ENCODE measurements at places on chromosomes 7 and 10.

- DNase-seq = no peak
Measured at GRCh38 chr10:129895811-129896135, 68.3 kb downstream of the EBF3 start.

GRCh38 chr10:69262292-69262751 is 16.0 kb upstream of the HK1 start:
- no peak for DNase-seq

- DNase-seq = no peak
Measured at GRCh38 chr10:28355376-28355775, 52.5 kb upstream of the MPP7 start.

GRCh38 chr10:70293169-70293843 is 9.5 kb upstream of the NPFFR1 start:
- no peak for DNase-seq

GRCh38 chr10:93098816-93099215 is 25.1 kb downstream of the CYP26A1 start:
- DNase-seq = no peak

DNA sequence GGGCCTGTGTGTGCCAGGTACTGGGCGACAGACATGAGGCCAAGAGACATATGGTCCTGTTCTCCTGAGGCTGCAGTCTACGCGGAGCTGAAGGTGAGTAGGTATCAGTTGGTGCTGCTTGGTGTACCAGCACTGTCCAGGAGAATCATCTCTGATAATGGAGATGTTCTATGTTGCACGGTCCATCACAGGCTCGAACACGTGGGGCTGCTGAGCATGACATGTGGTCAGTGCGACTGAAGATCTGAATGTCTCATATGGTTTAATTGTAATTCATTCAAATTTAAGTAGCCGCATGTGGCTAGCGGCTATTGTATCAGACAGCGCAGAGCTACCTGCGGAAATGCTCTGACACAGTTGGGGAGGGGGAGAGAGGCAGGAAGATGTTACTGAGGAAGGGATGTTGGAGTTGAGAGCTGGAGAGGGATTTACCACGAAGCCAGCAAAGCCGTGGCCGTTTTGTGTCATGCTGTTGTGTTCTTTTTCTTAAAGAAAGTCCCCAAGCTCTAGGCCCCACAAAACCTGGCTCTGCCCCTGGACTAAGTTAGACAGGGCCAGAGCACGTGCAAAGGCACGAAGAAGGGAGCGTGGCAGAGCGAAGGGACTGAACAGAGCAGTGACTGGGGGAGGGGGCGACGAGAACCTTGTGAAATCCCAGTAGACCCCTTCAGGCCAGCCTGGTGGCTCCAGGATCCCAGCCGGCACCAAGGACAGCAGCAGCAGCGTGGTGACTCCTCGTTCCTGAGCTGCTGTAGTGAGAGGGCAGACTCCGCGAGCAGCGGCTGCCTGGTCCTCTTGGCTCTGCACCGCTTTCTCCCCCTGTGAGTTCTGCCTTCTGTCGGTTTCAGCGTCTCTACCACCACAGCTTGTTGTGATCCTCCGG is 20.0 kb downstream of the SMKR1 start:
- DNase-seq = no peak

DNA sequence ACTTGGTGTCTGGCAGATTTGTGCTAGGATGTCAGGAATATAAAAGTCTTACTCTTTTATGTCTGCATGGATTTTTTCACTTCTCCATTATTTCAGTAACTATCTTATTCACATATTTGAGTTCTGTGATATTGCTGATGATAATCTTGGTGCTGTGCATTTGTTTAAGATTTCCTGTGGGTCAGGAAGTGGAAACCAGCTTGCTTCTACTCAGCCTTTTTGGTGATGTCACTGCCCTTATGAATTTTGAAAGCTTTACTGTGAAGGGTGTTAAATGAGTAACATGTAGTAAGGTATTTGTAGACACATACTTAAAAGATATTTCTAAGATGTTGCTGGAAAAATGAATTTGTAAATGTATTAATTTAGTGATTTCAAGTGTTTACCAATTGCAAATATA is 69.5 kb upstream of the VOPP1 start:
- no peak for DNase-seq

DNA sequence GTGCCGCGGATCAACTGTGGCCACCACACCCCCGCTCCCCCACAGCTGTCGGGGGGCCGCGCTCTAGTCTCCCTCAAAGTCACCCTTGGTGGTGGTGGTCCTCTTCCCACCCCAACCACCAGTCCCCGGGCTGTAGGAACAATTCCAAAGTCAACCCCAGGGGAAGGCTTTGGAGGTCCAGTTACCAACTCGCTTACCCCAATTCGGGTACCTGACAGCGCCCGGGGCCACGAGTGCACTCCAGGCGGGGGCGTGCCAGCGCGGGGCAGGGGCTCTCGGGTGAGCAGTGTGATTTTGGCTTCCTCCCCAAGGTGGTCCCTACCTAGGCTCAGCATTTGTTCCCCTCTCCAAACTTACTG is 584 bp upstream of the ZMIZ1 start:
- DNase-seq = no peak

GRCh38 chr10:72334196-72334824 is 20.4 kb downstream of the DNAJB12 start:
- no peak for DNase-seq

DNA sequence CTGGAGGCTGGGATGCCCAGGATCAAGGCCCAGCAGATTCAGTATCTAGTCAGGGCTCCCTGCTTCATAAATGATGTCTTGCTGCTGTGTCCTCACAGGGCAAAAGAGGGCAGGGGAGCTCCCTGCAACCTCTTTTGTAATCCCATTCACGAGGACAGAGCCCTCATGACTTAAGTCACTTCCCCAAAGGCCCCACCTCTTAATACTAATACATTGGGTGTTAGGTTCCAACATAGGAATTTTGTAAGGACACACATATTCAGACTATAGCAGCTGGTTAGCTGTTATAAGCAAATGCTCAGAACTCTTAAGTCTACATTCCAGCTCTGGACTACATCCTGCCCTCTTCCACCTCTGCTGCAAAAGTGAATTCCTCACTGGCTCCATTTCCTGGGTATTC is 63.0 kb downstream of the VOPP1 start:
- no peak for DNase-seq

DNA sequence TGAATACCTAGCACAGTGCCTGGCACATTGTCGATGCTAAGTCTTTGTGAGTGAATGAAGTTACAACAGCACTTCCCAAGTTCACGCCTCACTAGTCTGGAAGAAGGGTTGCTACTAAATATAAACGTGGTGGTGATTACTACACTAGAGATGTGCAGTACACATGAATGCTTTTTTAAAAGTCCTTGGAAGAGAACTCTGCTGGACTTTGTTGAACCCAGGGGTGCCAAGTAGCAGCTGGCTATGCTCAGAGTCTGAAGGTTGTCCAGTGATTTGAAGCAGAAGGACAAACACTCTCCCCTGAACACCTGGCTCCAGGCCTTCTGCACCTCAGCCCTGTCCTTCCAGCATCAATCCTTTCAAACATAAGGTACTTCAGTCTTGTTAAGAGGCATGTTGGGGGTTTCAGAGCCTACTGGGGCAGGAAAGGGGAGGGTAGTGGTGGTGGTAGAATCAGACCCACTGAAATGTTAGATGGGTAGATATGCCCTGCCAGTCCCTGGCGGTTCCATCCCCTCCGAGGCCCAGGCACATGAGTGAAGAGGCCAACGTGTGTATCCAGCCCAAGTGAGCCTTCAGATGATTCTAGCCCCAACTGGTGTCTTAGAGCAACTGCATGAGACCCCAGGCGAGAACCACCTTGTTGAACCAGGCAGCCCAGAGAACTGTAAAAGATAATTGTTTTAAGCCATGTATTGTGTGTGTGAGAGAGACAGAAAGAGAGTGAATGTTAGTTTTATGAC is 94.4 kb downstream of the TAX1BP1 start:
- DNase-seq = no peak

DNA sequence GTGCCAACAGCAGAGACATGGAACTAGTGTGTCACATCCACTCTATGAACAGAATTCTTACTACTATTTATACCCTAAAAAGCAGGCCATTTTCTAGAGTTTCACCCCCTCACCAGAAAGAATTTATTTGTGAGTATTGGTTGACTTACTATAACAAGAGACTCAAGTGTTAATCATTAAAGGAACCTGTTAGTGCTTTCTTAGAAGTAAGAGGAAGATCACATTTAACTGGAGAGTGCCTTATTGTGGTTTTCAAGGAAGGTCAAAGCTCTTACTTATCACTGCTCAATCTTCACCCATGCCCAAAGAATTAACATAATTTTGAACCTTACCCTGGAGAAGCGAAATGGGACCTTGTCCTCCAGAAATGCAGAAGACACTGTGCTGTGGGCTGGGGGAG is 169.3 kb upstream of the PRSS1 start:
- no peak for DNase-seq

GRCh38 chr10:78779339-78779955 is 289.3 kb upstream of the ZMIZ1 start:
- DNase-seq = no peak

- DNase-seq = no peak
Measured at GRCh38 chr7:151488096-151488495, 31.6 kb downstream of the RHEB start.
